NCI-H1436 treated with DMSO at 0.1 percent for 48 hours (cell line): ENCODE measurements at places on chromosomes 4 and X.

DNA sequence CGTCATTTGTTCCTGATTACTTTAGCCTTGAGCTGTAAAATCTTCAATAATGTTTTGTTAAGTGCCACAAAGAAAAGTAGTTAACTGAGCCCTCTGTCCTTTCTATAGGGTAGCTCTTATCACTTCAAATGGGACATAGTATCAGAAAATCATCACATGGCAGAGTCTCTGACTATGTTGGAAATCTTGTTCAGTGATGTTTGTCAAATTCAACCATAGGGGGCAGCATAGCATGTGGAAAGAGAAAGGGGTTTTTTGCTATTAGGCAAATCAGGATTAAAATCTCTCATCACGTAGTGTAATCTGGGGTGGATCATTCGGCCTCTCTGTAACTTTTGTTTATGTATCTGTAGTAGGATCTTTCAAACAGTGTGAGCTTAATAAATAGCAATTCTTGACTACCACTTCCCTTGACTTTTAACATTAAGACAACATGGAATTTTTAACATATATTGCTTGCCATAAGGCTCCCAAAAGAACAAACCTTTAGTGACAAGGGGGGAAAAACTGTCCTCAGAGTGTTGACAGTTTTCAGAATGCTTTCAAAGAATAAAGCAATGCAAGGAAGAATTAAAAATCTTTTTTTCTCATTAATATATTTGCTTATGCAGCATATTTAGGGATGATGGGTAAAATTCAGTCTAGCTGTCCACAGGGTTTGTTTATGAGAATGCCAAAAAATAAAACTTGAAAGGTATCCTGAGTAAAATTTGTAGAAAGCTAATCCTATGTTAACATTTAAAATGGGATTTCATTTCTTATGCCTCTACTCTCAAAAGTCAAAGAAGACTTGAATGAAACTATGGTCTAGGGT is 127.2 kb downstream of the FBXW7 start:
- no peak for DNase-seq

DNA sequence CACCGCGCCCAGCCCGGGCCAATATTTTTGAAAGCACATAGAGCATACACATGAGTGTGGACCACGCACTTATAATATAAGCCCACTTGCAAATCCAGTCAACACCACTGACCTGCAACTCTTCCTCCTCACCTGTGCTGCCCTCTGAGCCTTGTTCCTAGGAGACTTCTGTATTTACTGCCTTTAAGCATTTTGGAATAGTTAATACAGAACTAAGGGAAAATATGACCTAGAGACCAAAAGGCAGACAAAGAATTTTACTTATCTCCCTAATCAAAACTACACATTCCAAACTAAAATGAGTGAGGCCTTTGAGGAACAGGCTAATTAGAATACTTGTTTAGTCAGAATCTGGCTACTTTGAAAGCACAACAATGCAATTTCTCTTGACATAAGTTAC is 89.1 kb downstream of the RELL1 start:
- no peak for DNase-seq

DNA sequence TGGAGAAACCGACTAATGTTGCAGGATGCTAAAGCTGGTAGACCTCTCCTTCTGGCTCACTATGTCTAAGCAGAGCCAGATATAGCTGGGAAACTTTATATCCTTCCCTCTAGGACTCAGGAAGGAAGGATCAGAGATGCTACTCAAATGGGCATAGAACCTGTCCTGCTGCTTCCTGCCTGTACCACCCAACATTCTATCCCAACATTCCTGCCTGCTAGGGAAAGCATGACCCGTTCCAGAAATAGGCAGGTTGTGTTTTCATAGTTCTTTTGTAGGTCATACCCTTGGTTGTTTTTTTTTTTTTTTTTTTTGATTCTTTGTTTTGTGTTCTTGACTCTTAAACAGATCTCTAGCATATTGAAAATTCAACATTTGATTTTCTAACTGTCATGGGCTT is 5.3 kb downstream of the NPNT start:
- no peak for DNase-seq

GRCh38 chrX:112513154-112513553 is 166.6 kb downstream of the LHFPL1 start:
- no peak for DNase-seq

- DNase-seq, result no peak
These were observed at the start of gene PLCXD1 for GRCh38 chrX:281166-281999. TSS of gene PLCXD1 (plus strand) at chrX:281381. CDS start at chrX:284188, 2,807 bp downstream.
